Lower leg skin (tissue), 4 donors: ENCODE measurements at places on chromosomes 7 and 10.

GRCh38 chr7:154638286-154638685 is 364.6 kb downstream of the PAXIP1 start:
- DNase-seq = no peak

- no peak for DNase-seq
These were observed 202.0 kb upstream of the COBL start for GRCh38 chr7:51518646-51519045.

GRCh38 chr10:100551738-100552137 is 16.0 kb downstream of the HIF1AN start:
- DNase-seq = no peak

- no peak for DNase-seq
These were observed 19.1 kb upstream of the GJD4 start for GRCh38 chr10:35585903-35586535.

DNA sequence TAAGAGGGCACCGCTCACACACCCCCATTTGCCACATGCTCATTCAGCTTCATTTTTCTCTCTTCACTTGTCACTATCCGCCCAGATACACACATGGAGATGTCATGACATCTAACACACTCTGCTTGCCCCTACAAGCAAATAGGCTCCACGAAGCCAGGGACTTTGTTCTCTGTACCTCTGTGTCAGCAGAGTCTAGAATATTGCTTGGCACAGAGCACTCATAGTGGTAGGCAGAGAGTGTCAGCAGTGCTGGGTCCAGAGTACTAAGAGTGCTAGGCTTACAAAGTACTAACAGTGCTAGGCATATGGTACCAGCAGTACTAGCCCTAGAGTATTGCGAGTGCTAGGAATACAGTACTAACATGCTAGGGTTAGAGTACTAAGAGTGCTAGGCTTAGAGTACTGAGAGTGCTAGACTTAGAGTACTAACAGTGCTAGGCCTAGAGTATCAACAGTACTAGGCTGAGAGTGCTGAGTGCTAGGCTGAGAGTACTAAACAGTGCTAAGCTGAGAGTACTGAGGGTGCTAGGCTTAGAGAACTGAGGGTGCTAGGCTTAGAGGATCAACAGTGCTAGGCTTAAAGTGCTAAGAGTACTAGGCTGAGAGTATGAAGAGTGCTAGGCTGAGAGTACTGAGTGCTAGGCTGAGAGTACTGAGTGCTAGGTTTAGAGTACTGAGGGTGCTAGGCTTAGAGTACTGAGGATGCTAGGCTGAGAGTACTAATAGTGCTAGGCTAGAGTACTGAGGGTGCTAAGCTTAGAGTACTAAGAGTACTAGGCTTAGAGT is 166.1 kb downstream of the PRKAG2 start:
- no peak for DNase-seq

- no peak for DNase-seq
These were observed 48.4 kb downstream of the DYNC1I1 start for GRCh38 chr7:95820778-95821177.

GRCh38 chr7:121023683-121024511 is 35.4 kb downstream of the CPED1 start:
- no peak for DNase-seq

GRCh38 chr10:51658000-51658399 is 41.4 kb downstream of the CSTF2T start:
- no peak for DNase-seq

DNA sequence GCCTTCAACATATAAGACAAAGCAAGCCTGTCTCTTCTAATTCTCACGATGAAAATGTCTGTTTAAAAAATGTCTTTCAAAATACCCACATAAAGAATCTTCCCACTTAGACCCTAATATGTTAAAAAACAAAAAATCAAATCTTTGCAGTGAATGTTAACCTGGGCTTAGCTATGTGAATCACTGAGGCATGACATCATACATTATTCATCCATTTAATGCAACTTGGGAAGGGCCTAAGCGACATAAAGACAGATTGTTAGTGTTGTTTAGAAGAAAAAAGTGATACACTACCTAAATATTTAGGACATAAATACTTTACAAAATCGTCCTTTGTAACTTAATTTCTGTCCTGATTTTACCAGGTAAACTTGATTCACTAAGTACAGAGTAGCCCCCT is 648.5 kb upstream of the NRP1 start:
- DNase-seq = no peak

- no peak for DNase-seq
These were observed 3.1 kb downstream of the KBTBD2 start for GRCh38 chr7:32888505-32888904.

DNA sequence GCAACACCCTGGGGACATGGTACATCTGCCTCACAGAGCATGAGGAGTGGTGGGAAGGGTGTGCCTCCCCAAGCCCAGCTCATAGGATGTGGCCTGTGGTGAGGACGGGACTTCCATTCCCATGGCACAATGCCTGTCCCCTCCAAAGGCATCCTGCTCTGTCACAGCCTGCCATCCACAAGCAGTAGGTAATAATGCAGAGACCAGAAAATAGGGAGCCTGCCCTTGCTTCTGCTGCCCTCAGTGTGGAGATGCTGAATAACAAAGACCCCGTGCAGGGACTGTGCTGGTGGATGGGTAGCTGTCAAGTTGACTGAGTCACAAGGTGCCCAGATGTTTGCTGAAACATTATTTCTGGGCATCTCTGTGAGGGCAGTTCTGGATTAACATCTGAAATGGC is 199.9 kb upstream of the GRB10 start:
- no peak for DNase-seq

GRCh38 chr10:119348516-119349240 is 141.3 kb downstream of the GRK5 start:
- DNase-seq = no peak

DNA sequence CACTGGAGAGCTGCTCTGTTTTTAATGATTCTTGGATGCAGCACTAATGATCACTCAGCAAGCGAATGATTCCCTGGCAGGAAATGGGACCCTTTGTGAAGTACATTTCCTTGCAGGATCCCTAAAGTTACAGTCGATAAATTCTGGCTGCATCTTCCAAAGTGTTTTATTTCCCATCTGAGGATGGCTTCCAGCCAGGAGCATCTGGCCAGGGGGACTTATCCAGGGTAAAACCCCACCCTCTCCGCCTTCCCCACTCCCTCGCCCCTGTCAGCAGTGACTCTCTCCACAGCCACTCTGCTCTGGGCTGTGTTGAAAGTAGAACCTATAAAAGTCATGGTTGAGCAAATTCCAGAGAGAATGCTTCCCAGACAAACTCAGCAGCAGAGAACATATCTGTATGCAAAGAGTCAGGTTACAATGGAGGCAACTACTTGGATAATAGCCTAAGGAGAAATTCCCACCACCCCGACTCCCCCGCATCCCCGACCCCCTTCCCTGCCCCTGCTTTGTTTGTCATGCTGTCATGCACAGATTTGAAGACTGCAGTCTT is 111.0 kb upstream of the ANLN start:
- no peak for DNase-seq

DNA sequence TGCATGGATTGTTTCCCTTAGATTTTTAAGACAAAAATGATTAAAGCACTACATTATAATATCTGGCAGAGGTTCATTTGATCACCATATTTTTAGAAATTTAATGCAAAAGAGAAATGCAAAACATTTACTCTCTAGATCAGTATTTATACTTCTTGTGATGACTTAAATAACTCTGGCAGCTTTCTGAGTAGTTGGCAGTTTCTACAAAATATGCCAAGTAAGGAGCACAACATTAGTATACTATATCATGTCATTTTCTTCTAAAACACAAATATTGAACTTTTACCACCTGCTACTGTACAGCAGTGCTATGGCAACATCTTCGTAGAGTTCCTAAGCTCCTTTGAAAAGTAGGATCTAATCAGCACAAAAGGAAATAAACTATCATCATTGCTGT is 275.2 kb downstream of the PCDH15 start:
- DNase-seq = no peak

DNA sequence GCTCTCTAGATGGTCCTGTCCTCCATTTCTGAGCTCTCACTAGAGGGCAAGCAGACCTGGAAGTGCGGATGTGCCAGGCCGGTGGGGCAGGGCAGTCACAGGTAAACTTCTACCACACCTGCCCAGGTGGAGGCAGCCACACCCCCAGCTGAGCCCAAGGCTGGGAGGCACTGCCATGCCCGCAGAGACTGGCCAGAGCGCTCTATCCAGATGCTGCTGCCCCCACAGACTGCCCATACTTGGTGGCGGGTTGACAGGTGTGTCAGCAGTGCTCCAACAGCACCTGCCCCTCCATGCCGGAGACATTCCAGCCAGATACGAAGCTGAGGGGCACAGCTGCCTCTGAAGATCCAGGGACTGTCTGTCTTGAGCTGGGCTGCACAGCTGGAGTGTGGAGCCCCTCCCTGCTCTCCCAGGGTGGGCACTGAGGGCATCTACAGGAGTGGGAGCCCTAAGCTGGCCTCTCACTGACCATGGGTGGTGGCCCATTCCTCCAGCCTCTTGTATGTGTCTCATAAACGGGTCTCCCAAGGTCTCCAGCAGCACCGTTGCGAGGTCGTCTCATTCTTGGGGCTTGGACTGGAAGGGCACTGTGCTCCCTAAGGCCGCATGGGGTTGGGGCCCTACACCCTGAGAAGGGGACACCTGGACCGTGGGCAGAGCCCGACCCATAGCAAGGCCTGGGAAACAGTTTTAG is 38.2 kb upstream of the PPIF start:
- no peak for DNase-seq

DNA sequence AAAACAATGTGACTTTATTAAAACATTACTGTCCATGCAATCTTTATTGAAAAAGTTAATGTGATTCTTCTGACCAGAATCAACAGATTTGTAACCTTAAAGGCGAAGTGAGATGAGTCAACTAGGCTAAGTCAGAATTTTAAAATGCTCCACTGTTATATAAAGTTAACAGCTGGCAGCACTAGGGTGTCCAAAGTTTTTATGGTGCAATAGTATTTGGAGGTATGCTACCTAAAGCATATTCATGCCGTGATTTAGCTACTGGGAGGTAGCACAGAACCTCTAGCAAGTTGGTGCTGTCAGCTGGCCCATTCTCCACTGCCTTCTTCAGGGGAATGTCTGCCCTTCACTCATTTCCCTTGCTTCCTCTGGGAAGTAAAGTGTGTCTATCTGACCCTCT is 126.7 kb downstream of the RAPGEF5 start:
- DNase-seq = no peak

- peak; percentile 42 for DNase-seq
These were observed 32.7 kb upstream of the ZNF438 start for GRCh38 chr10:31064348-31064747.

DNA sequence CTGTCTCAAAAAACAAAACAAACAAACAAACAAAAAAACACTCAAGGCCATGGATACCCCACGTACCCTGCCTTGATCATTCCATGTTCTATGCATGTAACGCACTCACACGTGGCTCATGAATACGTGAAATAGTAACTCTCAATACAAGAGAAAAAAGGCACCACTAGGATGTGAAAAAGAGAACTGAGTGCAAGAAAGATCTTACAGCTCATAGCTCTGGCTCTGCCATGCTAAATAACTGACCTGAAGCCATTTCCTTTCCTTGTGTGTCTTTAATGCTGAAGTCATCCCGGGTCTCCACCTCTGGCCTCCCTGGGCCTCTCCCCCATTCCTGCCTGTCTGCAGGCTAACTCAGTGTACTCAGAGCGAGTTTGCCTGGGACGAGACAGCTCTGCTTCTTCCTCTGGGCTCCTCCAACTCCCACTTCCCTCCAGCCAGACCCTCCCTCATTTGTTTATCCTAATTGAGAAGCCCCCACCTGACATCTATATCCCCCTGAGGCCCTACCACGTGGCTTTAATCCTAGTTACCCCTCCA is 117.3 kb downstream of the PRPF18 start:
- no peak for DNase-seq

GRCh38 chr7:138116892-138117291 is 40.6 kb downstream of the AKR1D1 start:
- DNase-seq = no peak

DNA sequence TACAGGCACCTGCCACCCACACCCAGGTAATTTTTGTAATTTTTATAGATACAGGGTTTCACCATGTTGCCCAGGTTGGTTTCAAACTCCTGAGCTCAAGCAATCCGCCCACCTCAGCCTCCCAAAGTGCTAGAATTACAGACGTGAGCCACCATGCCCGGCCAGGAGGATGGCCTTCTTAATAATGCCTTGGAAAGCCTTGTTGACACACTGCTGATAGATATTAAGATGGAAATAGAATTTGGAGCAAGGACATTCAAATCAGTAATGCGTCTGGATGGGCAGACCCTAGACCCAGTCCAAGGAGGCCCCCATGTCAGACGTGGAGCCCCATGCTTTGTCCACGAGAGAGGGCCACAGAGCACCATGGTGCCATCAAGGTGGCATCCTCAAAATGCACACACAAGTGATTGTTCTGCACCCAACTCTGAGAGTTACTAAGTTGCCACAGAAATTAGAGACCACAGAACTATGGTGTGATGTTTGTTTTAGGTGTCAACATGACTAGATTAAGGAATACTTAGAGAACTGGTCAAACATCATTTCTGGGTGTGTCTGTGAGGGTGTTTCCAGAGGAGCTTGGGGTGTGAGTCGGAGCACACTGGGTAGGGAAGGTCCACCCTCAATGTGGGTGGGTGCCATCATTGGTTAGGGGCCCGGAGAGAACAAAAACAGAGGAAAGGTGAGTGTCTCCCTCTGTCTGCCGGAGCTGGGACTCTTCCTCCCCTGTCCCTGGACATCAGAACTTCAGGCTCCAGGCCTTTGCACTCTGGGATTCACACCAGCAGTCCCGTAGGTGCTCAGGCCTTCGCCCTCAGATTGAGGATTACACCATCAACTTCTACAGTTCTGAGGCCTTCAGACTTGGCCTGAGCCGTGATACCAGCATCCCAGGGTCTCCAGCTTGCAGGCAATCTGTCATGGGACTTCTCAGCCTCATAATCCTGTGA is 34.5 kb downstream of the EBF3 start:
- DNase-seq = no peak

DNA sequence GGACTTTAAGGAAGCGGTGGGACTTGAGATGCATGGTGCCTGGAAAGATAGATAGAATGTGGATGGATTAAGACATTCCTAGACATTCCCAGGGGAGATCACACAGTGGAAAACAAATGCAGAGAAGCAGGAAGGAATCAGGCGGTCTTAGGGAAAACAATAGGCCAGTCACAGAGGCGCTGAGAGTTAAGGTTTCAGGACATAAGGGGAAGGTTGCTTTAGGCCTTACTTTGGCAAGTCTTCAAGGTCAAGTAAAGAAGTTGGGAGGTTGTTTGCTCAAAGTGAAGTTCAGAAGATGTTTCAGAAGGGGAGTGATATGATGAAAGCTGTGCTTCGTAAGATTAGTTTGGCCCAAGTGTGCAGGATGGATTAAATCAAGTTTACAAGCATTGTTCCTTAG is 109.4 kb downstream of the SUGCT start:
- DNase-seq = no peak
